ENCODE measurements at places on chromosomes 13 and 19.

DNA sequence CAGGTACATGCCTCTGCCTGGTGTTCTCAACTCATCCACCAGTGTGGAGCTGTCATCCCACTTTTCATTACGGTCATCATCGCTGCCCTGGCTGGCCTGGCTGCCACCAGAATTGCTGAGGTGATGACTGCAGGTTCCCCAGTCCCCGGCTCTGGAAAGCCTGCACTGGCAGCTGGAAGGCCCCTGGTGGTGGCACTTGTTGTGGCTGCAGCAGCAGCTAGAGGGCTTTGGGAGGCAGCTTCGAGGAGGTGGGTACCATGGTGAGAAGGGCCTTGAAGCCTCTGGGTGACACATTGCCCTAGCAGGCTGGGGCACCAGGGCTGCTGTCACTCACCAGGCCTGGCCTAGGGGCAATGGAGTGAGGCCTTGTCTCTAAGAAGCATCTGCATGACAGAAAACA, 25.3 kb upstream of the ZNF14 start:
- DNase-seq = no peak

DNA sequence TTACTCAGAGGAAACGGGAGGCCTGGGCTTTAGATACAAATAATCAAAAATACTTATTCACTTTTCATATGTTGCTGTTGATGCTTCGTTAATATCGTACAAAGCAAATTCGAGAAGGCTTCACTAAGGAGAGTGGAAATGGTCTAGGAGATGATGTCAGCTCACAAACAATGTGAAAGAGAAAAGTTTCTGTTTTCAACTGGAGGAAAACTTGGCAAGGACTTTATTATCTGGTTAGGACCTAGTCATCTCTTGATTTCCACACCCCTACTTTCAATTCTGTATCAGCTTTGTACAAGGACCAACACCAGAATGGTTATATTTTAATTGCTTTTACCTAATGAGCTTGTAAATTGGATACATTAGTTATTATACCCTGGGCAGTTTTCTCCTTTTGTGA, 88.0 kb downstream of the SLC10A2 start:
- DNase-seq = peak; percentile 41

DNA sequence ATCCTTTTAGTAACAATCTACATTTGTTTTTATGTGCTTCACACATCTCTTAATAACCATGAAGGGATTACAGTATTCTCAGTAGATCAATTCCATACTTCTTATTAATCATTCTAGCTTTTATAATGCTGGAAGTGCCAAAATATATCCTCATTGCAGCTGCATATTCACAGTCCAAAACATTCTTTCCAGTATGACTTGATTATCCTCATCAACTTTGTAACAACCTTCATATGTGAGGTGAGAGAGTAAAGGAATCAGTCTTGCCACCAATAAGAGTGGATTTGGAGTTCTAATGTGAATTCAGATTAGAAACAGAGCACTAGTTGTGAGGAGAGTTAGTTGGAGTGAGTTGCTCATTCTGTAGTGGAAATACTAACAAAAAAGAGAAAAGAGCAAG, 208.0 kb upstream of the SPRY2 start:
- no peak for DNase-seq

- no peak for DNase-seq
Measured at GRCh38 chr19:48137411-48137810, 26.8 kb upstream of the PLA2G4C start.

GRCh38 chr19:5903624-5904351, at the start of gene NDUFA11:
NDUFA11 (minus strand) TSS chr19:5903790; CDS start chr19:5903708, 82 bp downstream.
- DNase-seq = no peak

GRCh38 chr13:36192166-36192565, 22.2 kb downstream of the SOHLH2 start:
- peak; percentile 29 for DNase-seq

GRCh38 chr13:73109969-73110368, 51.2 kb downstream of the KLF5 start:
- no peak for DNase-seq

GRCh38 chr19:20278342-20278741, 111.3 kb downstream of the ZNF486 start:
- DNase-seq = no peak

GRCh38 chr13:75895168-75895567, 259.0 kb downstream of the LMO7 start:
- DNase-seq = no peak

DNA sequence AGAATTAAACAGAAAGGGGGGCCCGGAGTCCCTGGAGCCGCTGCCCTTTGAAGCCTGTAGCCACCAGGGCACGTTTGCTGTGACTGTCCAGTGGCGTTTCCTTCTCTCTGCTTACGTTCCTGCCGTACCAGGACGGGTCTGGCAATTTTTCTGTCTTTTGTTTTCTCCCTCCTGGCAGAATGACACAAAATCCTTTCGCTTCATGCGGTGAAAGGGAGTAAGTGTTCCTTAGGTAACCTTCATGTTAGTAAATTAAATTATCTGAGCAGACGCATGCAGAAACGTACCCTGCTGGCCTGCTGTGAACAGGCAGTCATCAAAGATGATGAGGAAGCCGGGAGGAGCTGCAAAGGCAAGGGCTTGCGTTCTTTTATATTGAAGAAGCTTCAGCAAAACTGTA, 299.3 kb upstream of the ARGLU1 start:
- DNase-seq = no peak

DNA sequence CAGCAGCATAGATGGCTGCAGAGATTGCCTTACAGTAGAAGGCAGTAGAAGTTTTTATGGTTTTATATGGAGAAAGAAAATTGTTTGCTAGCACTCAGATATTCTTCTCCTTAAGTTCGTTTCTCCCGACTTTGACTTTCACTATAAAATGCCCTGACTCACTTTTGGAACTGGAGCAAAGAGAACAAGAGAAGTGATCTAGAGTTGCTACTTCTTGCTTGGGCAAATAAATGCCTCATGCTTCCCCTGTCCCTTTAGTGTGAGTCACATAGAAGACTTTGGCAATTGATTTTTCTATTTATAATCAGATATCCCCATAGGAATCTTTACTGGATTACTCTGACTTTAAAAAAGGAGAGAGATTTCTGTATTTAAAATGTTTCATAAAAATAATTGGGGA, 46.9 kb downstream of the ITGBL1 start:
- no peak for DNase-seq

GRCh38 chr19:49857061-49857837, 6.3 kb downstream of the PTOV1 start:
- no peak for DNase-seq
